ENCODE measurements at places on chromosomes 6 and 20. TPM values are rescaled to one million over a fixed set of nuclear protein-coding genes. Genes with fewer than 3 reads are reported as not detected.

CST11 gene
- total RNA-seq = not detected

PYGB gene
- 302 TPM for total RNA-seq

STX11 gene
- not detected for total RNA-seq

PPARD gene
- total RNA-seq = 2.5 TPM

TCP11 gene
- not detected for total RNA-seq

ASIP gene
- not detected for total RNA-seq

KIAA0408 gene
- 0.22 TPM for total RNA-seq

DSP gene
- total RNA-seq = not detected

LAMP5 gene
- not detected for total RNA-seq

CBLN4 gene
- not detected for total RNA-seq

DEFB125 gene
- total RNA-seq = not detected

TSBP1 gene
- not detected for total RNA-seq

SOX4 gene
- 5.0 TPM for total RNA-seq

HCK gene
- total RNA-seq = 16.9 TPM

JAG1 gene
- total RNA-seq = 8.3 TPM

CTCFL gene
- total RNA-seq = not detected

HBS1L gene
- total RNA-seq = 69.6 TPM

TUBE1 gene
- 81.6 TPM for total RNA-seq

AKAP12 gene
- total RNA-seq = not detected

KHDC1L gene
- 5.8 TPM for total RNA-seq

BPIFB1 gene
- total RNA-seq = not detected

USP49 gene
- total RNA-seq = 6.5 TPM

RGS17 gene
- total RNA-seq = not detected

GJA1 gene
- not detected for total RNA-seq

RSPO4 gene
- total RNA-seq = not detected

EPHA7 gene
- not detected for total RNA-seq

PTGIS gene
- not detected for total RNA-seq

OPRM1 gene
- total RNA-seq = not detected

LY6G6D gene
- not detected for total RNA-seq

STMND1 gene
- total RNA-seq = not detected

PCK1 gene
- 2.5 TPM for total RNA-seq

RRBP1 gene
- total RNA-seq = 8.2 TPM

RAB44 gene
- total RNA-seq = not detected

CCN6 gene
- total RNA-seq = not detected

DEFB132 gene
- total RNA-seq = not detected

MAPK13 gene
- total RNA-seq = 1.6 TPM

PGC gene
- total RNA-seq = not detected

HTR1B gene
- not detected for total RNA-seq

PACRG gene
- total RNA-seq = not detected

RAMACL gene
- total RNA-seq = 3.6 TPM

BCAS1 gene
- 0.14 TPM for total RNA-seq

ECT2L gene
- not detected for total RNA-seq

GPSM3 gene
- total RNA-seq = 85.9 TPM

PRDM13 gene
- total RNA-seq = not detected

DSTN gene
- 9.5 TPM for total RNA-seq

TGM3 gene
- not detected for total RNA-seq

TDRD6 gene
- 3.5 TPM for total RNA-seq

OTOR gene
- total RNA-seq = not detected

LSM2 gene
- total RNA-seq = 57.4 TPM

LST1 gene
- total RNA-seq = 5.1 TPM

RBPJL gene
- not detected for total RNA-seq

FKBP1C gene
- not detected for total RNA-seq

TAF8 gene
- 25.8 TPM for total RNA-seq

All from Karpas-422 (cell line).